ENCODE measurements at places on chromosomes 6 and 20. TPM values are rescaled to one million over a fixed set of nuclear protein-coding genes. Genes with fewer than 3 reads are reported as not detected.
A peak's percentile ranks its signal among the peaks of the same experiment; 100 is the strongest.

DNA sequence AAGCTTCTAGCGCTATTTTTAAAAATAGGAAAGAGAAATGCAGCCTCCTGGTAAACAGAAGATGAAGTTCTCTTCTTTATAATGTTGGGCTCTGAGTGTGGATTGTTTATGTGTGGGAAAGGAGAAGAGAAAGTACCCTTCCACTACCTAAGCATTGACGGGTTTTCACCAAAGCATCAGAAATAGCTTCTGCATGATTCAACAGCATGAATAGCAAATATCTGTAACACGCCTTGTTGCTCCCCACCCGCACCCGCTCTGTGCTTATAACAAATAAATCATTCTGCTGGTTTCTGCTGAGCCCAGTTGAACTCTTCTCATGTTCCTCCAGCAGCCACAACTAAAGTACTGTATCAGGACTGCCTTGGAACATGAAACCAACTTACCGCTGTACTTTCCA is 20.7 kb downstream of the TXLNB start:
- no peak for DNase-seq

Gene TMEM244
- total RNA-seq: not detected

DNA sequence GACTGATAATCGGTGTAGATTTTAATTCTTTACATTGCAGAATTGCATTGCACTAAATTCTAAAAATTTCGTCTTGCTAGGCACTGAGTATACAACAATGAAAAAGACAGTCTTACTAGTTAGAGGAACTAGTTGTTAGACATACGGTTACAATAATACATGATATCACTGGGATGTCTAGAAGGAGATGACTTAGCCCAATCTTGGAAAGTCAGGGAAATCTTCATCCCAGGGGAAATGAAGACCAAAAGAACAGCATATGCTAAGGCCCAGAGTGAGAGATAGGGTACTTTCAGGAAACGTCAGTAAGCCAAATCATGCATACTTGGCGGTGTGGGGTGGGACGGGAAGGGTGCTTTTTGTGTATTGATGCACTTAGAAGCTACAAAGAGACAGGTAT is 901 bp downstream of the CEP57L1 start:
- DNase-seq: no peak

Gene BMP6
- total RNA-seq: 0.37 TPM

Gene DYNLT2
- total RNA-seq: 1.3 TPM

Gene CPNE5
- 0.42 TPM for total RNA-seq

GRCh38 chr20:13221313-13221672 is 219 bp downstream of the ISM1 start:
- DNase-seq: no peak

Gene SLC12A5
- total RNA-seq: 1.3 TPM

DNA sequence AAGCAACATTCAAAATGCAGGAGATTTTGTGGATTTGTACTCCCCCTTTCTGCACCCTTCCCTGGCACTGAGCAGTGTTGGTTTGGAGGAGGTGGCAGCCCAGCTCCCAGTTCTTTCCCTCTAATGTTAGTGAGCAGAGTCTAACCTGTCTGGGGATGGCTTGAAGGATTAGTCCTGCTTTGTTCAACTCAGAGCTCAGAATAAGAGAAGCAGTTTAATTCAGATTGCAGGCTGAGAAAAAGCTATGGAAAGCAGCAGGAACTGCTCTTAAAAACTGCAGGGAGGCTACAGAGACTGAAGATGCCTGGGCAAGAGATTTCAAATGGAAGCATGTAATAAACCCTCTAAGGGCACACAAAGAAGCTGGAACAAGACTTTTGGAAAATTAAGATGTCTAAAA is 223.4 kb upstream of the GGTLC1 start:
- peak; percentile 19 for DNase-seq

DNA sequence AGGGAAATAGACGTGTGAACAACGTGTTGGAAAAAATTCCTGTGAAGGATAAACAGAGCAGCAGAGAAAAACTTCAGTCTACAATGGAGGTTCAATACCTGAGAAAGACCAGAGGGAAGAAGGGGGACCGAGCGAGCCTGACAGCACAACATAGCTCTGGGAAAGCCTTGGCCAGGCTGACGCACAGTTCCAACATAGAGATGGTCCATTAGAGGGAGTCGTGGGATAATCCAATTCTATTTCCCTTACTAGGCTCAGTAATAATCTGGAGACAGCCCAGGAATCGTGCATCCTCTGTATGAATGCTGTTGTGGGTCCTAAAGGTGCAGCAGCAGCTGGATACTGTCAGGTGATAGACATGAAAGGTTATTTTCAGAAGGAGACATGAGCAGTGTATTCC is 370.8 kb upstream of the BTBD3 start:
- DNase-seq: no peak

- DNase-seq: peak; percentile 63
These were observed 35.1 kb downstream of the SYNJ2 start for GRCh38 chr6:158016571-158017383.

DNA sequence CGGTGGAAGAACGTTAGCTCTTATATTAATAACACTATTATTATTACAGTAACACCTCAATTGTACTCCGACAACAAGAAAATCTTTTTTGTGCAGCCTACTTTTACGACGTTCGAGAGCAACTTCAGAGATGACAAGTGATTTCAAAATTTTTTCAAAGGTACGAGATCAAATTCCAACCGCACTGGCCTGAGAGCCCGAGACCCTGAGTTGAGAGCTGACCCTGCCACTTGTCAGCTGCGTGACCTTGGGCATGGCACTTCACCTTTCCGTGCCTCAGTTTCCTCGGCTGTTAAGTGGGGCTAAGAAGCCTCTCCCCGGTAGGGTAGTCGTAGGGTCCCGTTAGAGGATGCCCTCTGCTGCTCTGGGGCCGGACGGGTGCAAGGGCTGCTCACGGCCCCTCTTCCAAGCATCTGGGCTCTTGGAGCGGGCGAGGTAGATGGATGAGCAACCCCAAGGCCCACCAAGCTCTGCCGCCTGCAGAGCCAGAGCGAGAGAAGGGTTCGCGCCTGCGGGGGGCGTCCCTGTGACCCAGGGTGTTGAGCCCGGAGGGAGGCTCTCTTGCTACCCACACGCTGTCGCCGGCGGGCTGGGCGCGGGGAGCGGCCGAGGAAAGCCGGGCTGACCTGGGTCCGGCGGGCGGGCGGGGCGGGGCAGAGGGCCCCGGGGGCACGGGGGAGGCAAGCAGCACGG is 510 bp downstream of the NDRG3 start:
- DNase-seq: no peak

DNA sequence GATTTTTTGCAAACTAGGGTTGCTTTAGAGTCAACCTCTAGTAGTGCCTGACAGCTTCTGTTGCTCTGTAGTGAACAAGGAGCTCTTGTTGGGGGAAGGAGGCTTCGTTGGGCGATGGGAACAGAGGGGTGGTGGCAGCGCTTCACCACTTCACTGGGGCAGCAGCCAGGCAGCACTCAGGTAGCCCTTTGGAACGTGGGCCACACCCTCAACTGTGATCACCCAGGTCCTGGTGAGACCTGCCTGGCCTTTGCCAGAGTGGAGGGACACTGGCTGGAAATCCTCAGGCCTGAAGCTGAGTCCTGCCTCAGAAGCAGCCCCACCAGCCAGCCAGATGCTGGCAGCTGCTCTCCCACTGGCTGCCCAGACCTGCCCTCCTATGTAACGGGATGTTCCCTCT is 10.4 kb upstream of the EDN3 start:
- DNase-seq: no peak

DNA sequence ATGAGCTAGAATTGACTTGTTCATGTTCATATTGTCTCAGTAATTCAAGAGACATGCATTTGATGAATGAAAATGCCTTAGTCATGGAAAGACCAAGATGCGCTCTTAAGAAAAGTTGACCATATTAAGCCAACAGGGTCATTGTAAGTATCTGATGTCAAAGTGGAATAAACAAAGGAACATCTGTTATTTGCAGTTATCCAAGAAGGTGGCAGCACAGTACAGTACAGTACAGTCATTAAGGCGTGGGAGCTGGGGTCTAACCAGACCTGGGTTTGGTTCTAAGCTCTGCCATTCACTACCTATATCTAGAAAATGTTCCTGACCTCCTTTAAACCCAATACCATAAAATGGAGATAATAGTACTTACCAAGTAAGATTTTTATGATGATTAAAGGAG is 178.1 kb downstream of the BACH2 start:
- no peak for DNase-seq

Gene BHLHE23
- 2.1 TPM for total RNA-seq

Gene CPXM1
- total RNA-seq: 105 TPM

Gene CCN2
- total RNA-seq: 8.3 TPM

DNA sequence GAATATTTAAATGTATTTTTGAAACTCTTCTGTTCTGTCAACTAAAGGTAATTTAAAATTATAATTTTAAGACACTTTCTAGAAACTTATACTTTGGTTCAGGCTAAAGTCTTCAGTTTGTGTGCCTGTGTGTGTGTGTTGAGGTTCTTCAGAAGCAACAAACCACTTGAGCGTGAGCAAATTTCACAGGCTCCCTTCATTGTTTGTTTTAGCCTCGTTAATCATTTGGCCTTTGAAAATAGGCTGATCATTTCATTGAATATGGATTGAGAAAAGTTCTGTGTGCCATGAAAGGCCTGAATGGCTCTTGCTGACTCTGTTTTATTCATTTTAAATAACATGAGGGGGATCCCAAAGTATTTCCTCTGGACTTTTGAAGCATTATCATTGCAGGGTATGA is 420.1 kb downstream of the CDKAL1 start:
- DNase-seq: no peak

All from H7 (cell line).